Esophagus mucosa (tissue), 1 donor: ENCODE measurements at places on chromosomes 7 and 10.
A peak's percentile ranks its signal among the peaks of the same experiment; 100 is the strongest.

- ATAC-seq: no peak
Measured at GRCh38 chr10:348456-348855, 213.2 kb downstream of the ZMYND11 start.

DNA sequence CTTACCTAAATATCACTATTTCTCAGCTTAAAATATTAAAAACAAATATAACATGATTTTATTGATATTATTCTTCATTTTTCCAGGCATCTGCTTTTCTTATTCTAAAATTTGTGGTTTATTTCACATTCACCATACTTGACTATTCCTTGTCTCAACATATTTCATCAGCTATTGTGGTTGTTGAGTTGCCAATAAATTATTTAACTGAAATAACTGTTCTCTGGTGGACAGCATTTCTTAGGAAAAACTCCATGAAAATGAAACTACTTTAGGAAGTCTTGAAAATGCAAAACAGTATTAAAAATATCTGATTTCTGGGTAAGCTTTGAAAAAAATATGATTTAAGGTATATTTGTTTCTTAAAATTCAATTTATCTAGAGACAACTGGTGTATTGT, 122.9 kb upstream of the SEMA3A start:
- ATAC-seq: no peak

- ATAC-seq: no peak
Measured at GRCh38 chr10:48231178-48231577, 43.3 kb downstream of the FRMPD2 start.

- no peak for ATAC-seq
Measured at GRCh38 chr7:55326081-55326835, 38.9 kb upstream of the LANCL2 start.

- ATAC-seq: no peak
Measured at GRCh38 chr10:34537629-34538231, 277.4 kb downstream of the PARD3 start.

DNA sequence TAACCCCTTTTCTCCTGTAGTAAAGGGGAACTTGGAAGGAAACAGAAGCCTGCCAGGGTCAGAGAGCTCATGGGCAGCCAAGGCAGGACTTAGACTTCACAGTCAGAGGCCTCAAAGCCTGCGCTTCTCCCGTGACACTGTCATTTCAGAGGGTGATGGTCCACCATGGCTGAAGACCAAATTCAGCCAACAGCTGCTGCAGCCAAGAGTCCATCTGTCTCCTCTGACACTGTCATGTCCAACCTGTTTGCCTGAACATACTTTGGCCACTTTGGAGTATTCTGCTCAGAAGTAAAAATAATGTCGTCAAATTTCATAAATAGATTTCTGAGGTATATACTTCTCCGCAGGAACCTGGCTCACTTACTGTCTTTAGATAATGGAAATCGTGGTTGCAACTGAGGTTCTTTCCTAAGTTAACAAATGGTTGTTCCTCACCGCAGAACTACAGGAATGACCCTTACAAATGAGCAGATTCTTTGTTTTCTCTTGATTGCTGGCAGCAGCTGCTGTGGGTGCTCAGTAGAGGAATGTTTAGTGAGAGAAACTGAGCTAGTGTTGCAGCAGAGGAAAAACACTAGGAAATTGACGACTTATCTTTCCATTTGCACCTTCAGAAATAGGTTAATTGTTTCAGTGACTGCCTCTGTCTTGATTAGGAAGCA, 626.5 kb downstream of the SDK1 start:
- no peak for ATAC-seq

GRCh38 chr7:17564678-17565212, 266.3 kb downstream of the AHR start:
- no peak for ATAC-seq

GRCh38 chr7:100799037-100799896, 28.1 kb downstream of the EPHB4 start:
- ATAC-seq: peak; percentile 42

GRCh38 chr7:46806856-46807255, 775.1 kb downstream of the TNS3 start:
- no peak for ATAC-seq

- ATAC-seq: no peak
Measured at GRCh38 chr10:103428989-103429643, 23.1 kb downstream of the CALHM2 start.

DNA sequence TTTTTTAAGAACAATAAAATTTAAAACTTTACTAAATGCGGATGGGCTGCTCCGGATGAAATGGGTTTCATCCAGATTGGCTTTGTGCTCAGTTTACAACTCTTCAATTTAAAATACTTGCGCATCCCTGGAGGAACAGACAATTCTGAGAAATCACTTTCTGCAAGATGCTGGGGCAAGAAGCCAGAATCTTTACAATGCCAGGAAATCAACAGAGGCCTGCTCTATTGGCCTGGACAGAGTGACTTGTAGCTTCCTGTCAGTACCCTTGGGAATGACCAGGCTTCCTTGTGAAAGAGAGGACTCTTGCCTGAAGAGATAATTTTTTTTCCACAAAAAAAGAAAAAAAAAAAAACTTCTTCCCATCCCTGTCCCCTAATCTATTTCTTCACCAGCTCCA, 3.9 kb upstream of the FAM13C start:
- ATAC-seq: no peak

DNA sequence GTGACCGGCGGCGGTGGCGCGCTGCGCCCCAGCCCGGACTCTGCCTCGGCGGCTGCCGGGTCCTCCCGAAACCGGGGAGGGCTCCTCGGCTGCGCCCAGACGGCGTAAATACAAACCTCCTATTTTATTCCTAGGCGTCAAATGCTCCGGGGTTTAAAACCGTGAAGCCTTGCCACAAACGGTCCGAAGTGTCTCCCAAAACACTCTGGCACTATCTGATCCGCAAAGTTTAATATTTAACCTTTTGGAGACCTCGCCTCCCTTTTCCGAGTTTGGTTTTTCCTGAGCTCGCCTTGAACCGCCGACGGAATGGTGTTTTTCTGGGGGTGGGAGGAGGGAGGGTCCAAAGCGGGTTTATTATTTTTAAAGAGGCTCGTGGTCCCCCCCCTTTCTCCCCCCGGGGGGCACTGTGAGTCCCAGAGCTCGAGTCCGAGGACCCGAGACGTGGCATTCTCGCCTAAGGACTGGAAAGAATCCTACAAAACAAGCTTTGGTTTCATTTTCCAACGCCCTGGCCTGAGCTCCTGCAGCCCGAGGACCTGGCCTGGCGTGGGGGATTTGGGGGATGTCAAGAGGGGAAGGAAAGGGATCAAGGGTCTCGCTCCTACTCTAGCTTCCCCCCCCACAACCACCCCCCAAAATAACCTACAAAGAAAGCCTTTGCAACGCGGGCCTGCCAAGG, 1.8 kb downstream of the TNRC18 start:
- ATAC-seq: no peak

DNA sequence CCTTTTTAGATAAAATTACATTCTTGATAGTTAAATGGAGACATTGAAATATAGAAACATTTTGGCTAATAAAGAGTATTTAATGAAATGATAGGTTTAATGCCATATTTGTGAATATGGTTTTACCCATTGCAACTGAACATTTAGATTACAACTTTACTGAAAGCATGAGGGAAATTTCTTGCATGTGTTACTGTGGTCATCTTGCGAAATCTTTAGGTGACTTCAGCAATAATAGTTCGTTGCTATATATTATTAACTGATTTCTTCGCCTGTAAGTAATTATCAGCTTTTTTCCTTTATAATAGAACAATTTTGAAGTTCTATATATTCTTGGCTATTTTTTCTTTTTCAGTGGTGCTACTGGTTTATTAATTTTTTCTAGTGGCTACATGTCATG, 83.2 kb downstream of the MLLT10 start:
- no peak for ATAC-seq

DNA sequence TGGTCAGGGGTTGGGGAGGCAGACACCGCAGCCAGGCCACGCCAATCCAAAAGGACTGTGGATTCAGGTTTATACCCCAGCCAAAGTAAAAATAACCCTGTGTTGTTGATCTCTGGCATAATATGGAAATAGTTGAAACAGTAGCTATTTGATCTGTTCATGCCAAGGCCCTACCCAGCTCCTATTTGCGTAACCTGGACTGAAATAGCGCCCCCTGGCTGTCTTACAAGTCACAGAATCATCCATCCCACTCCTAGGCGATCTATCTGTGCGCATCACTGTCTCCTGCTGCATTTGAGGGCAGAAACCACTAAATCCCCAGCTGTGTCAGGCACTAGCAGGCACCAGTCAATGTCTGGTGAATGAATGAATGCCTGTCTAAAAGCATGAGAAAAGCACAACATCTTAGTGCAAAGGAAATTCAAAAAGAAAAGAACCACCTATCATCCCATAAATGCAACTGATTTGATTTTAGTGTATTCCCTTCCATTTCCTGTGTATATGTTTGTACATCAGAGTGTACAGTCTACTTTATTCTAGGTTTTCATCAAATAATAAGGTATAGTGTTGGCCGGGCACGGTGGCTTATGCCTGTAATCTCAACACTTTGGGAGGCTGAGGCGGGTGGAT, 160.0 kb downstream of the SLIT1 start:
- peak; percentile 57 for ATAC-seq

DNA sequence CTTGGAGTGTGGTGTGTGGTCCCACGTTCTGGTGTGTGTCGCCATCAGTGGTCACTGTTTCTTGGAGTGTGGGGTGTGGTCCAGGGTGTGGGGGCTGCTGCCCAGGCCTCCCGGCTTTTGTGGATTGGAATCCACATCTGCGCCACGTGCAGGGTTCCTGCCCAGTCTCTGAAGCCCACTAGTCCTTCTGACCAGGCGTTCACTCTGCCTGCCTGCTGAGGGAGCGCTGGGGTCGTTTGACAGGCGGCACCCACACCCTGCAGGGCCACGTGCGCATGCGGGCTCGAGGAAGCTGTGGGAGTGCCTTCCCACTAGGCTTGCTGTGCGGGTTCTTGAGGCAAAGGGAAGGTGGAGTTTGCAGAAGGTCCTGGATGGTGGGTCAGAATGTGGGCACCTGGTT, 51.4 kb downstream of the INPP5A start:
- no peak for ATAC-seq
